ENCODE measurements at places on chromosomes 12 and 14.

DNA sequence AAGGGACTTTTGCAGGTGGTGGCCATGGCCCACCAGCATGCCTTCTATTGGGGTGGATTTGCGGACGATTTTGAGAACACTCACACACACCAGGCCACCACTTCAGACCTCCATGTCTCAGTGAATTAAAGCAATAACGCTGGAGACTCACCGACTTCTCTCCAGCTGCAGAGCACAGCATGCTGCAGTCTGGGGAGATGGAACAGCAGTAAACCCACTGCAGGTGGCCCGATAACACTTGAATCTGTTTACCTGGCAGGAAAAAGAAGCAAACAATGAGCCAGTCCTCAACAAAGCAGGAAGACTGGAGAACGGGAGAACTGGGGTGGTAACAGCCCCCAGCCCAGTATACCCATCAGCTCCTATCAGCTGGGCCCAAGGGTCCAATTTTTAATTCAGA lies 21.6 kb downstream of the RFC5 start:
- DNase-seq = no peak

DNA sequence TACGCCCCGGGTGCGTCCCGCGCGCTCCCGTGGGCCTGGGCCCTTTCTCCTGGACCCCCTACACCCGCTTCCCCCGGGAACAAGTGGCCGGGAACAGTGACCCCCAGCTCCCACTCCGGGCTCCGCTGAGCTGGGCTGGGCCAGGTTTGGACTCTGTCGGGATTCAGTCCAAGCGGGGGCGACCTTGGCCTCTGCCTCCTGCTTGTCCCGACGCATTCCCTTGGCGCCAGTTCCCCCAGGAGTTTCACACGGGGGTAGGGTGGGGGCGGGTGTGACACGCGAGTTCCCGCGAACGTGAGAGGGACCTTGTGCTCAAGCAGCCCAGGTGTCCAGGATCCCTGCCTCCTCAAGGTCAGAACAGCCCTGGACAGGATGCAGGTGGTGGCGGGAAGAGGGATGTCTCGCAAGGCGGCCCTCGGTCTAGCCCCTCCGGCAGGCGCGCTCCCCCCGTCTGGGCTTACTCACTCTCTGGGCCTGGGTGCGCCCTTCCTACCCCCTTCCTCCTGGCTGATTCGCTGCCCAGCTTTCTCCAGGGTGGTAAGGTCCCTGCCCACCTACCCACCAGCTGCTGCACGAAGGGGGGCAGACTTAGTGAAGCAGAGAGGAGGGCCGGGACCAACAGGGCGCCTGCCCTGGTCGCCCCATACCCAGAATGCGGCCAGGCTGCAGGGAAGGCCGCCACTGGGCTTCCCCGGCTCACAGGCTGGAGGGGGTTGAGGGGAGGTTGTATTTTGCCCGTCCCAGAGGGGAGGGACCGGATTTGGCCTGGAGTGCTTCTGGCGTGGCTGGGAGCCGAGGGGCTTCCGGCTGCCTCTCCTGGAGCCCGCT lies 862 bp downstream of the CRIP2 start:
- no peak for DNase-seq

- DNase-seq = no peak
These were observed 40.4 kb downstream of the PSEN1 start for GRCh38 chr14:73176685-73177084.

GRCh38 chr12:72790273-72790672 lies 518.1 kb downstream of the TRHDE start:
- no peak for DNase-seq

GRCh38 chr12:79650440-79650839 lies 40.3 kb downstream of the PAWR start:
- no peak for DNase-seq

DNA sequence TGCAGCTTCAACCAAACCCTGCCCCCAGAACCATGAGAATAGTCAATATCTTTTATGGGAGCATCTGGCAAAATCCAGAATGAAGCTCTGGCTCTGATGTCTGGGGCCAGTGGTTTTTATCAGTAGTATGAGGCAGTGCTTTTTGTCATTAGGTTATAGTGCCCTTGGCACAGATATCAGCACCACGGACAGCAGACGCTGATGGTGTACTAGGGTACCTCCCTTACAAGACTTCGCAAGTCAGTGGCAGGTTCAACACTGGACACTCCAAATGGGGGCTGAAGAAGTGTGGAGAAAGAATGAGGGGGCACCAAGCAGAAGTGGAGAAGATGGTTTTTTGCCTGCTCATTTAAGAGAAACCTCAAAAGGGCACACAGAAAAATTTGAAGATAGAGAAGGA lies 68.2 kb upstream of the E2F7 start:
- no peak for DNase-seq

DNA sequence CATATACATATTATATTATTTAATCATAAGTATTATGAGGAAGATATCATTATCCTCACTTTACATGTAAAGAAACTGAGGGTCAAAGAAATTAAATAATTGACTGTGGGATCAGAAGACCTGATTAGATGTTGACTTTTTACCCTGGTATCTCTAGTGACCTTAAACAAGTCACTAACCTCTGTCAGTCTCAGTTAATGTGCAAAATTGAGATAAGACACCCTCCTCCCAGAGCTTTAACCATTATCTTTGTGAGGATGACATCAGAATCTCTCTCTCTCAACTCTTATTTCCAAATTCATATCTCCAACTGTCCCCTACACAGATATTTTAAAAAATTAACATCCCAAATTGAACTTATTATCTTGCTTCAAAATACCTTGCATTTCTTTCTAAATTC lies 177.8 kb downstream of the KLHL28 start:
- no peak for DNase-seq

- DNase-seq = no peak
These were observed 55.7 kb downstream of the LIN52 start for GRCh38 chr14:74140374-74140850.

- DNase-seq = no peak
These were observed 663 bp downstream of the NCKAP5L start for GRCh38 chr12:49827401-49828099.

DNA sequence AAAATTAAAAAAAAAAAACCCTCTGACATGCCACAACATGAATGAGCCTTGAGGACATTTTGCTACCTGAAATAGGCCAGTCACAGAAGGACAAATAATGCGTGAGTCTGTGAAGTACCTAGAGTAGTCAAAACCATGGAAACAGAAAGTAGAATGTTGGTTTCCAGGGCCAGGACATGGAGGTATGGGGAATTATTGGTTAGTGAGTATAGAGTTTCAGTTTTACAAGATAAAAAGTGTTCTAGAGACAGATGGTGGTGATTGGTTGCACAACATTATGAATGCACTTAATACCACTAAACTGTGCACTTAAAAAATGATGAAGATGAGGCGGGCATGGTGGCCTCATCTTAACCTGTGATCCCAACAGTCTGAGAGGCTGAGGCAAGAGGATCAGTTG lies 47.6 kb upstream of the ZFP36L1 start:
- DNase-seq = no peak

GRCh38 chr14:81946375-81946774 lies 412.7 kb upstream of the SEL1L start:
- DNase-seq = no peak

DNA sequence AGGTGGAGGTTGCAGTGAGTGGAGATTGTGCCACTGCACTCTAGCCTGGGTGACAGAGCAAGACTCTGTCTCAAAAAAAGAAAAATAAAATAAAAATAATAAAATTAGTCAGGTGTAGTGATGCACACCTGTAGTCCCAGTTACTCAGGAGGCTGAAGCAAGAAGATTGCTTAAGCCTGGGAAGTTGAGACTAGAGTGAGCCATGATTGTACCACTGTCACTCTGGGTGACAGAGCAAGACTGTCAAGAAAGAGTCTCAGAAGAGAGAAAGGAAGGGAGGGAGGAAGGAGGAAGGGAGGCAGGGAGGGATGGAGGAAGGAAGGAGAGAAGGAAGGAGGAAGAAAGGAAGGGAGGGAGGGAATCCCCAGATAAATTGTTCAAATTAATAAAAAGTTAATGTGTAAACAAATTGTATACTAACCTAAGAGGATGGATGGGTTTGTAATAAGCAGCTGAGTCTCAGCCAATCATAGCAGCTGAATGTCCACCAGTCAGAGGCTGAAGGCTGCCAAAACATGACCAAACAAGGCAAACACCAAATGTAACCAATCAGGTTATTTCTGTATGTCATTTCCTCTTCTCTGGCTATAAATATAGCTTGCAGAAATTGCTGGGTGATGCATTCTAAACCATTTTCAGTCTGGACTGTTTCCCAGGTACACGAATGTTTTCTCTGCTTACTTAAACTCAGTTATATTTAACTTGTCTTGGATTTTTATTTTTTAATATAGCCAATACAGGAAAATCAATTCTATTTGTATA lies 6.1 kb upstream of the CDCA4 start:
- DNase-seq = no peak

- DNase-seq = no peak
These were observed 9.2 kb downstream of the PPP1R1A start for GRCh38 chr12:54579258-54579657.

GRCh38 chr14:60348211-60348610 lies 99.2 kb downstream of the PPM1A start:
- no peak for DNase-seq

- no peak for DNase-seq
These were observed 67.7 kb downstream of the PRKCH start for GRCh38 chr14:61388976-61389576.

DNA sequence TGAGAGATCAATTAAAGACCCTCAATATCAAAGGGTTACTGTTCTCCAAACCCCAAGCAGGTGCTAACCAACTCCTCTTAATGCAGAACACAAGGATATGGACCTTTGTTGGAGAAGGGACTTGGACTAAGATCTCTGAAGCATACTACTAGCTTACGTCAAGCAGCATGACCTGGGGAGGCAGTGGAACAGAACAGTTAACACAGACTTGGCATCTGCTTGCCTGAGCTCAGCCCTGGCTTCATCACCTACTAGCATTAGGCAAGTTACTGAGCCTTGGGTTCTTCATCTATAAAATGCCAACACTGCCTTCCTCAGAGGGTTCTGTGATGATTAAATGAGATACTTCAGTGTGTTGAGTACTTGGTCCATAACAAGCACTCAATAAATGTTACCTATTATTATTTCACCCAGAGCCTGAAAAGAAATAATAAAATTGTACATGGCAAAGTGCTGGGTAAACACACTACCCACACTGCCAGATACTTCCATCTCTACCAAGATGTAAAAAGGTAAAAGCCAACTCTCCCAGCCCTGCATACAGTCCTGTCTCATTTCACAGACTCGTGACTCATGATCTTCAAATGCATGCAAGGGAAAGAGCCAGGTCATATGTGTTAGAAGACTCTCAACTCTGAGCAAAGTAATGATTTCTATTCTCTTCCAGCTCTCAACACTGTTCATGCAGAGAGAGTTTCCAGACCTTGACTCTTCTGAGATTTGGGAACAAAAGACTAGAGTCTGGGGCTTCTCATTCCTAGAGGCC lies 39.7 kb downstream of the FMNL3 start:
- no peak for DNase-seq

DNA sequence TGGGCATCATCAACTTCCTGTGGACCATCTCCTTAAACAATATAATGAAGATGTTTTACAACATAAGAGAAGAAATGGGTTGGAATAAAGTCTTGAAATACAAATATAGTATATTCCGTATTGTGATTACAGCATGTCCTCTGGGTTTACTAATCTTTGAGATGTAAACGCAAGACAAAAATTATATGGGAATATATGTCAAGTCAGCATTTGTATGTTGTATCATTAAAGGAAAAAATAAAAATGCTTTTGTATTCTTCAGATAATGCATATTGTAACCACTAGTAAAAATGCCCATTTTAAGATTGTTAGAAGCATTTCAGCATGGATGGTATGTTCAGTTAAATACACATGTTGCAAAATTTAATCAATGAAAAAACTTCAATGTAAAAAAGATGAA lies 893.3 kb downstream of the FLRT2 start:
- DNase-seq = no peak

GRCh38 chr14:77738559-77739250 lies 22.3 kb downstream of the SNW1 start:
- peak; percentile 32 for DNase-seq

DNA sequence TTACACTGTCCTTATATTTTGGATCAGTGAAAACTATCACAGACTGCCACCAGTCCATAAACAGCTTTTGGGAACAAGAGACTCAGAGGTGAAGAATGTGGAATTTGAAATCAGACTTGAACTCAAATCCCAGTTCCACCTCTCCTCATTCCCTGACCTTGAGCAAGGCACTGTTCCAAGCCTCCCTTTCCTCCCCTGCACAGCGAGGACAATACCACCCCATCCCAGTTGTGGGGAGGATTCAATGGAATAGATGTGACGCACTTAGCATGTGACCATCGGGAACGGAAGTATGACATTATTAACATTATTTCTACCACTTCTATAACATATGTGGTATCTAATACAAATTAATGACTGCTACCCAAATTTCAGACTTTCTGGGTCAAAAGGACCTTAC lies 63.5 kb downstream of the DPF3 start:
- no peak for DNase-seq

- DNase-seq = no peak
These were observed 54.5 kb upstream of the HECTD1 start for GRCh38 chr14:31261859-31262731.

GRCh38 chr14:62301911-62302310 lies 539.7 kb downstream of the SNAPC1 start:
- DNase-seq = no peak

- DNase-seq = no peak
These were observed 5.4 kb downstream of the CDKN1B start for GRCh38 chr12:12722435-12723148.

GRCh38 chr14:42719391-42719790 lies 1112.7 kb downstream of the LRFN5 start:
- no peak for DNase-seq

DNA sequence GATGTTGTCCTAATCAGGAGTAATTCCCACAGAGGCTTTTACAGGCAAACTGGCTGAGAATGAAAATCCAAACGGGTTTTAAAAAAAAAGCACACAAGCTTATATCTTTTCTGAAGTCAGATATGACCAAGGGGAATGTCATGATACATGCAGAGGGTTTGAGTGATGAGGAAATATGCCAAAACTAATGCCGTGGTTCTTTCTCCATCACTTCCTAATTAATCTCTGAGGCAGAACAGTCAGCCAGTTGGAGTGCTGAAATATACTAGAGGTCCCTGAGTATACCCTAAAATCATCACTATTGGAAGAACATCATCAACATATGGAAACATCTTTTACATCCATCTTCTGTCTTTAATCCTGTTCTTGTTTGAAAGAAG lies 160.8 kb upstream of the FAR2 start:
- DNase-seq = no peak

- DNase-seq = no peak
These were observed 146.8 kb upstream of the RASSF8 start for GRCh38 chr12:25811656-25812126.

DNA sequence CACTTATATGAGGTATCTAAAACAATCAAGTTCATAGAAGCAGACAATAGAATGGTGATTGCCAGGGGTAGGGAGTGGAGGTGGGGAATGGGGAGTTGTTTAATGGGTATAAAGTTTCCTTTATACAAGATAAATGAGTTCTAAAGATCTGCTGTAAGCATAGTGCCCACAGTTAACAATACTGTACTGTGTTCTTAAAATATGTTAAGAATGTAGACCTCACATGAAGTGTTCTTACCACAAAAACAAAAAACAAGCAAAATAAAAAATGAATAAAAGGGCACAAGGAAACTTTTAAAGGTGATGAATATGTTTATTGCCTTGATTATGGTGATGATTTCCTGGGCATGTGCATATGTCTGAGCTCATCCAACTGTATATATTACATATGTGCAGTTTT lies 211.8 kb downstream of the MSRB3 start:
- no peak for DNase-seq

- no peak for DNase-seq
These were observed 1036.2 kb upstream of the FLRT2 start for GRCh38 chr14:84493779-84494178.

Data from stimulated activated naive CD4-positive, alpha-beta T cell treated with Interleukin-2 at 50 U/mL for 16 hours (primary cell).